D721Med (cell line): ENCODE measurements at places on chromosomes 3 and 15.

GRCh38 chr3:104555728-104556127 lies 811.0 kb upstream of the ALCAM start:
- no peak for DNase-seq

DNA sequence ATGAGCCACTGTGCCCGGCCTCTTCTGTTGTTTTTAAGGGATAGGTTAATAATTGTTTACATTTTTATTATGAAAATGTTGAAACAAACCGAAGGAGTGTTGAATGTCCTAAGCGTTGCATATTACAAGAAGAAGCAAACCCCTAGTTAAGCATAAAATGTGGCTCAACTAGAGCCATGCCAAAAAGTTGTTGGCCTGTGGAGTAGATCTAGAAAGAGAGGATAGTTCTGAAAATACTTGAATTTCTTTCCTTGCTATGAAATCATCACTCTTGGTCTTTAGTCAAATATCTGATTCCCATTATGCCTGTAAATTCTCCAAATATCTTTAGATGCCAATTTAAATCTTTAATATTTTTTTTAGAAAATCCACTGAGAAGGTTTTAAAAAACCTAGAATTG lies 12.8 kb downstream of the RBP2 start:
- DNase-seq, result no peak

- DNase-seq, result no peak
Observed at GRCh38 chr15:100349321-100349695, 7.5 kb upstream of the ADAMTS17 start.

DNA sequence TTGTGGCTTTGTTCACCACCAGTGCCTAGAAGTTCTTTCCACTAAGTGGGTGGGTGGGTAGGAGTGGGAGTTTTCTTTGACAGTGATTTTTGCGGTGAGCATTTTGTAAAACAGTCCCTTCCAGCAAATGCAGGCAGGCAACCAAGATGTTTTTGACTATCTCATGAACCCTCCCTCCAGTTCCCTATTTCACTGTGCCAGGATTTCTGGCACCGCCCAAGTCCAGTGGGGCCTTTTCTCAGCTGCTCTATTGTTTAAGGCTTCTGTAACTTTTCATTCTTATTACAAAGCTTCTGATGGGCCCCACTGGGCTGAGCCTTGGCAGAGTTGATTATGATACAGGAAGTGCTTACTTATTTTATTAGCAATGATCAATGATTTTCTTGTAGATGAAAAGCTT lies 236.0 kb downstream of the EDEM1 start:
- DNase-seq, result no peak

GRCh38 chr3:122989856-122990575 lies 37.5 kb downstream of the SEMA5B start:
- DNase-seq, result no peak

- no peak for DNase-seq
Observed at GRCh38 chr3:192082730-192083660, 622.0 kb downstream of the PYDC2 start.

GRCh38 chr3:53080612-53081205 lies 34.8 kb upstream of the SFMBT1 start:
- no peak for DNase-seq

DNA sequence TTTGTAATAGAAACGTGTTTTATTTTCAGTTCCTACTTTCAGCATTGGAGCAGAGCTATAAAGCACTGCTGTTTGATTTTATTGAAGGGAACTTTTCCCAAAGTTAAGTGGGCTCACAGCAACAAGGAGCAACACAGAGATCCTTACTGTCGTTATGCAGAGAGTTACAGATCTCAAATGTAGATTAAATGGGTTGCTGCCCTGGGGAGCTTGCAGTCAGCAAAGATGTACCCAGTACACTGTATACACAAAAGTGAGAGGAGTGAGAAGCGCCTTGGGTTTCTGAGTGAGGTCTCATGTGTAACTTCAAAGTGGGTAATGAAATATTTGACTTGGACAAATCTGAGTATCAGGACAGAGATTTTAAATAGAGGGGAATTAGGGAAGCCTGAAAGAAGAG lies 47.7 kb downstream of the MED12L start:
- no peak for DNase-seq

DNA sequence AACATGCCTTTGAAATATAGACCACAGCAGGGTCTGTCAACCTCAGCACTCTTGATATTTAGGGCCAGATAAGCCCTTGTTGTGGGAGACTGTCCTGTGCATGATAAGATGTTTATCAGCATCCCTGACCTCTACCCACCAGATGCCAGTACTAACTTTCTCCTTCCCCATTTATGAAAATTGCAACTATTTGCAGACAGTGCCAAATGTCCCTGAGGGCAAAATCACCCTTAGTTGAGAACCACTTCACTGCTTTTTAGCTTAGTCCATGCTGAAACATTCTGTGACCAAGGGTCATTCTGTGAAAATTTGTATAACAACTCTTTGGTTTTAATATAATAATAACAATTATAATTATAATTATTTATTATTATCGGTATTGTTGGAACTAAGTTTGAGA lies 1032.4 kb downstream of the MCTP2 start:
- no peak for DNase-seq

DNA sequence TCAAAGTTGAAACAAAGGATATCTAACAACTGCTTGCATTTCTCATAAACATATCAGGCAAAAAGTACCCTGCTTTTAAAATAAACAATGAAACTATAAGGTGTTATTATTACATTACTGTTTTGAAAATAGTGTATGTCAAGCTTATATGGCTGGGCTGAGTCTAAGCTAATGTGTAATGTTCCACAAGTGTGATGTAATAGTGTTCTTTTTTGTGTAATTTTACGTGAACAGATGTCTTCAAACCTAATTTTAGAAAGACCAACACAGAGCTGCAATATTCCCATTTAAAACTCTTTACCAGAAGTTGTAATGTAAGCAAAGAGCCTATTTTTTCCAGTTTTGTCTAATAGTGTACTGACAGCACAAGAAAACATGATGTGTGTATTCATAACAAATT lies 34.0 kb downstream of the MINDY2 start:
- no peak for DNase-seq

GRCh38 chr3:72065872-72066641 lies 281.1 kb upstream of the PROK2 start:
- DNase-seq, result no peak

GRCh38 chr15:33701304-33701696 lies 267.0 kb upstream of the CHRM5 start:
- DNase-seq, result no peak

GRCh38 chr3:15287565-15288330 lies 44.6 kb downstream of the SH3BP5 start:
- no peak for DNase-seq

GRCh38 chr3:71646971-71647370 lies 63.4 kb upstream of the FOXP1 start:
- no peak for DNase-seq

DNA sequence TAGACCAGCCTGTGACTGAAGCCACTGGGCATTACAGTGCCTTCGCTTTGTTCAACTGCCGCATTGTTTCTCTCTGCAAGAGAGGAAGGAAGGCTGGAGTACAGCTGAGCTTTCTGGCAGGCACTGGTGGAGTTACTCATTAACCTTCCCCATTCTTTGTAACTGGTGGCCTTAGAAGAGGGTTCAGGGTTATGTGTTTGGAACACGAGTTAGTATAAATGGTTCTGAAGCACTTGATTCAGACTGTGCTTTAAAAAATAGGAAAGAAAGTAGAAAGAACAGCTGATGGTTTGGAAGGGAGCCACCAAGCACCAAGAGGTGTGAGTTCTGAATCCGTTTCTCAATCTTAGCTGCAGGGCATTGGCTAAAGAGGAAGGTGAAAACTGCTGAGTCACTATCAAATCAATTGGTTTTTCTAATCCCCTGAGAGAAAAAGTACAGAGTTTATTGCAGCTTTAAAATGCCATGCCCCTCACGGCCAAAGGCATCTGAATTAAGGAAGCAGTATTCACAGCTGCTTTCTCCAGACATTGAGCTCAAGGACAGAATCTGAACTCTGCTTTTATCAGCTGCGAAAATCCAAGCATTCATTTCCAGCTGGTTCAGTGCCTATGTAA lies 3.6 kb downstream of the HGD start:
- DNase-seq, result no peak

DNA sequence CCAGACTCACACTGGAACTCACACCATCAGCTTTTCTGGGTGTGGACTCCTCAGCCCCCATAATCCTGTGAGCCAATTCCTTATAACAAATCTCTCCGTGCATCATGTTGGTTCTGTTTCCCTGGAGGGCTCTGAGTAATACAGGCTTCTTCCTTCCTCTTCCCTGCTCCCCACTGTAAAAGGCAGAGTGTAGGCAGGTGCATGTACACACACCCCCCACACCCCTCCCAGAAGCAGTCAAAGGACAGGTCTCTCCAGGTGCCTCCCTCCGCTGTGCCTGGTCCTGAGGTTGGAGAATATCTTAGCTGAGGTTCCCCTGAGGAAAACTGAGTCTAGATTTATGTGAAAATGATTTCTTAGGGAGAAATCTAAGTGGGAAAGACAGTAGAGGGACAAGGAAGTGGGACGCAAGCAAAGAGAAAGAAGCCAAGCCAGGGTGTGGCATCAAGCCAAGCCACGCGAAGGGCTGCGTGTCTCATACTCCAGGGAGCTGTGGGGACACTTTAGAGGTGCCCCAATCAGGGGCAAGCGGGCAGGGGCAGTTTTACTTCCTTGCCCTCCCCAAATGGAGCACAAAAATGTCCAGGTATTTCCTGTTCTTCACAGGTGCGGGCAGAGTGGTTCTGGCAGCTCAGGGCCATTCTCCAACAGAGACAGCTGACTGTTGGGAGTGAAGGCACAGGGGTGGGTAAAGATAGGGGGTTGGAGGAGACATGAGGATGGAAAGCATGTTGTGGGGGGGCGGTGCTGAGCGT lies 86.6 kb downstream of the HMG20A start:
- DNase-seq, result no peak

DNA sequence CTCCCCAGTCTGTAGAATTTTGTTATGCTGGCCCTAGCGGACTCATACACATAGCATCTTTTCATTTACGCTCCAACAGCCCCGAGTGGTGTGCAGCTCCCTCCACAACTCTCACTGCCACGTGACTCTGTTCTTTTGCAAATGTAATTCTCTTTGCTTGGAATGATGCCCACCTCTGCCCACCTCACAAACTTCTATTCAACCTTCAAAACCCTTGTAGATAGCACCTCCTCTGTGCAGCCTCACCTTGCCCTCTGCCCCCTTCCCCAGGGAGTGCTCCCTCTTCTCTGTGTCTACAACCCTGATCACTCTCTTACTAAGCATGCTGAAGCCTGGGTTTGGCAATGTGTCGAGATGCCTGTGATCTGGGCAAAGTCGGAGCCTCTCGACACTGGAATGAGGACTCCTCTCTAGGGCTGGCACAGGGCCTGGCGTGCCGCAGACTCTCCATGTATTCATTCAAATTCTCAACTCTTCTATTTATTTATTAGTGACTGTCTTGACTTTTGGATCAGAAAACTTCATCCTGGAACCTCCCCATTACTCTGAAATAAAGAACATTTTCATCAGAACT lies 73.5 kb downstream of the MGLL start:
- no peak for DNase-seq

GRCh38 chr3:31092748-31093589 lies 198.5 kb upstream of the GADL1 start:
- no peak for DNase-seq

GRCh38 chr3:37800022-37800551 lies 61.6 kb upstream of the CTDSPL start:
- DNase-seq, result no peak

DNA sequence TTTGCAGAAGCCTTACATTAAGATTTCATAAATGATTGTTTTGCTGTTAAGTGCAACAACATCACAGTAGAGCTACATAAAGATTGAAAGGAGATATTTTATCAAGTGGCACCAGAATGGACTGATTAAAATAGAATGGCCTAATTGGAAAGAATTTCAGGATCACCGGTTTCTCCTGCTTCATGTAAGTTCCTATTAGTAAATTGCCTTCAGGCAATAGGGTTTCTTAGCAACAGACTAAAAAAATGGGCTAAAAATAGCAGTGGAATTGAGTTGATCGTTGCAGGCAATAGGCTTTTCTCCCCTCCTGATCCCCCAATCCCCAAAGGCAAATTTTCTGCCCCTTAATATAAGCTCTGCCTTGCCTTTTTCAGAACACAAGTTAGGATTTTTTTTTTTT lies 917 bp downstream of the LNP1 start:
- DNase-seq, result no peak

DNA sequence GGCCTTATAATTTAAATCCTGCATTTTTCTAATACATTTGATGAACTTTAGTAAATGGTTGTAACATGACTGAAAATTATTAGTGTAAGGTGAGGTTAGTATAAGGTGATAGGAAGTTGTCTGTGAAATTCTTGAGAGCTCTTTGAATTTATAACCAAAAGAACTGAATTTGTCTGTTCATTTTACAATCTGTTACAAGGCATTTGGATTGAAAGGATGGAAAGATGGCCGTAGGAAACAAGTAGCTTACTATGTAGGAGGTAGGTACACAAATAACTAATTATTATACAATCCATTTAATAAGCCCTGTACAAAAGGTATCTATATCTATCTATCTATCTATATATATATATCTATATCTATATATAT lies 6.6 kb downstream of the DIPK2A start:
- DNase-seq, result no peak

DNA sequence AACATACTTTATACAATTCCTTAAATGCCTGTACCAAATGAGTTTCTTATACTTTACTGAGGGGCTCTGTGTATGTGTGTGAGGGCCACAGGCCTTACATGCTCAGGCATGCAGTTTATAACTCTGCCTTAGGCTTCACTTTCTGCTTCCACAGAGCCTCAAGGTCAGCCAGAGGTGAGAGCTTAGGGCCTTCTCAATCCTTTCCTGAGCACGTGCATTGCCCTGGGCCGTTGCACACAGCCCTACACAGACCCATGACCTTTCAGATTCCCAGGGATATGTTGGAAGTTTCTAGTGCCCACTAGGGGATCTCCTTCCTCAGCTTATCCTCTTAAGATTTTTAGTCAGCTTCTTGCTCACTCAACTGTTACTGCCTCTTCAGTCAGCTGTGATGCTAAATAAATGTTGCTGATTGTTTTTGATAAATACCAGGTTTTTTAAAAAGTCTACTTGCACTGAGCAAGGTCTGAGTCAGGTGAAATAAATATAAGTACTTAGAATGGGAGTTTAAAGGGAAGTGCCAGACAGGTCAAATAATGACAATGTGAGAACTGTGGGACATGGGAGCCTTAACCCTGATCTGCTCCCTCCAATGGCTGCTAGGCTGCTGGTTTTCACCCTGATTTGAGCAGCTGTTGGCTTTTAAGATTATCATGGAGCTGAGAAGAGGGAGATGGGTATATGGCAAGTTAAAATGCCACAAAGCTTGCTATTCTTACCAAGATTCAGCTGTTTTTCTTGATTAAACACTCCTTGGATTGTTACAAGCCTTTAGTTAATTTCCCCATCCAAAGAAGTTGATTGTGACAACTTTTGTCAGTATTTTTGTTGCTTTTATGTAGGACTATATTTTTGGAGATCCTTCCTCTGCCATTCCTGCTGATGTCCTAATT lies 169.5 kb downstream of the PLD1 start:
- DNase-seq, result no peak

- DNase-seq, result no peak
Observed at GRCh38 chr3:179000144-179000543, 71.5 kb downstream of the ZMAT3 start.

GRCh38 chr3:52238761-52239701 lies at the start of gene TWF2:
TWF2 (minus strand) TSS chr3:52239158; CDS start chr3:52239016, 142 bp downstream.
- peak; percentile 99 for DNase-seq

- DNase-seq, result peak; percentile 94
Observed at GRCh38 chr15:66774001-66774814, 72.2 kb downstream of the SMAD6 start.
